ENCODE measurements at places on chromosomes 4 and X.

GRCh38 chrX:18890724-18891547, 93.0 kb downstream of the PHKA2 start:
- DNase-seq: no peak

- peak; percentile 83 for DNase-seq
Measured at GRCh38 chrX:136204571-136204970, 46.6 kb downstream of the MAP7D3 start.

- peak; percentile 54 for DNase-seq
Measured at GRCh38 chr4:183256756-183257385, 63.2 kb downstream of the CLDN22 start.

DNA sequence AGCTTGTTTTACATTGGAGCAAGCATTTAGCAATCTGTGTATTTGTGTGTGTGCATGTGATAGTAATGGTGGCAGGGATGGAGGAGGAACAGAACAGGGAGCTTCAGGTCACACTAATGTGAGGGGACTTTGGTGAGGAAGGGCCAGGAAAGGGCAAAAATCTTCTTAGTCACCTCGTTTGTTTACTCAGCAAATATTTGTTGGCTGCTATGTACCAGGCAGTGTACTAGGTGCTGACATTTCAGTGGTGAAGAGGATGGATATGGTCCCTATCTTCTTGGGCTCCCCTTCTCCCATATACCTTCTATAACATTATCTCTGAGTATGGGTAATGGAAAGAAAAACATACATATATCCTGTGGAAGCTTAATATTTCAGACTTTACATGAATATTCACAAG, 48.5 kb upstream of the HDAC8 start:
- DNase-seq: no peak

DNA sequence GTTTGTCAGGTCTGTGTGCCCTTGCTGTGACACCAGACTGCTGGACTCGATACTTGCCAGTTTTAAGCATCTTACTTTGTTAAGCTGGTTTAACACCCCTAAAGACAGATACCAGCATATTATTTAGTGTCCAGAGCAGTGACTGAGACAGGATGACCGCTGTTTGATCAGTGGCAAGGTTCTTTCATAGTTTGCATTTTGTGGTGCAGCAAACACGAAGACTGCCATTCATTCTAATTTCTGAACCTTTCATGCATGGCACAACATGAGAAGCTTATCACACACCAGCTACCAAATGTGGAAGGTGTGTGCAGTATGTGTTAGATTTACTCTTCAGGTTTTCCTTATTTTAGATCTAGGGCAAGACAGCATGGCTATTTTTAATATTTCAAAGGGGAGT, 28.2 kb downstream of the JADE1 start:
- DNase-seq: no peak

DNA sequence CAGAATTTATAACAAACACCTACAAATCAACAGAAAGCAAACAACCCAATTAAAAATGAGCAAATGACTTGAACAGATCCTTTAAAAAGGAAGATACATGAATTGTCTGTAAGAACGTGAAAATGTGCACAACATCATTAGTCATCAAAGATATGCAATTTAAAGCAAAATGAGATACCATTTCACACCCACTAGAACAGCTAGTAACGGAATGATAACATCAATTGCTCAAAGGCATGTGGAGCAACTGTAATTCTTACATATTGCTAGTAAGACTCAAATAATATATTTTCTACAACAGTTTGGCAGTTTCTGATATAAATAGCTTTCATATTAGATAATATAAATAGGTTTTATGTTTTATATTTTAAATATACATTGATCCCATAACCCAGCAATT, 82.5 kb downstream of the LCORL start:
- DNase-seq: no peak

GRCh38 chr4:121814756-121815155, 8.9 kb downstream of the CCNA2 start:
- DNase-seq: peak; percentile 55

GRCh38 chrX:109890910-109891502, 111.9 kb upstream of the TMEM164 start:
- peak; percentile 48 for DNase-seq
